ENCODE measurements at places on chromosomes 13 and 19. TPM values are rescaled to one million over a fixed set of nuclear protein-coding genes. Genes with fewer than 3 reads are reported as not detected.

- no peak for DNase-seq
Observed at GRCh38 chr13:92896842-92897241, 329.8 kb upstream of the GPC6 start.

GRCh38 chr19:39398297-39398864 lies 7.2 kb downstream of the MED29 start:
- DNase-seq: peak; percentile 88

The CSNK1G2 gene
- total RNA-seq: 26.8 TPM

The IGSF23 gene
- not detected for total RNA-seq

The ZNF382 gene
- total RNA-seq: 18.7 TPM

The CLDND2 gene
- total RNA-seq: 2.3 TPM

The CD37 gene
- total RNA-seq: 5.5 TPM

The UHRF1 gene
- 0.45 TPM for total RNA-seq
